ENCODE measurements at places on chromosomes 13 and 19.

DNA sequence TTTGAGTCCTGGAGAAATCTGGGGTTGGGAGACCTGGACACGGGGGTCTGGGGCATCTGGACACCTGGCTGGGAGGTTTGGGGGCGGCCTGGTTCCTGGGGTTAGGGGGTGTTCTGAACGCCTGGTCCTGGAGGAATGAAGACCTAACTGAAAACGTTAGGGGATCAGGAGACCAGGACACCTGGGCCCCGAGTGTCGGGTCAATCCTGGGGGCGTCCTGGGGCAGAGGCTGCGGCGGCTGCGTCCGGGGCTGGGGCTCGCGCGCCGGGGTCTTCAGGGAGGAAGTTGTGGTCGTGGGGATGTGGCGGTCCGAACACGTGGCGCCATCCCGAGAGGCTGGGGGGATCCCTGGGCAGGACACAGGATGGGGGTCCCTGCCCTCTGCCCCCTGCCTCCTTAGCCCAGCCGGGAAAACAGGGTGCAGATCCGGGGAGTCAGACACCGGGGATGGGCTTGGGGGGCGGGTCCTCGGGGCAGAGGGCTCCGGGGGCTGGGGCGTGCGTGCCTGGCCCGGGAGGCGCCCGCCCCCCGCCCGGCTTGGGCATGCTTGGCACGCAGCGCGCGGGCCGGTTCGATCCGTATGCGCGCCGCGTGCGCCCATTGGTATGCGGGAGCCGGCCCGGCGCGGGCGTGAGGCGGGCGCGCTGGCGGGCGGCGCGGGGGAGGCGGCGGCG, 632 bp downstream of the NPAS1 start:
- no peak for DNase-seq

DNA sequence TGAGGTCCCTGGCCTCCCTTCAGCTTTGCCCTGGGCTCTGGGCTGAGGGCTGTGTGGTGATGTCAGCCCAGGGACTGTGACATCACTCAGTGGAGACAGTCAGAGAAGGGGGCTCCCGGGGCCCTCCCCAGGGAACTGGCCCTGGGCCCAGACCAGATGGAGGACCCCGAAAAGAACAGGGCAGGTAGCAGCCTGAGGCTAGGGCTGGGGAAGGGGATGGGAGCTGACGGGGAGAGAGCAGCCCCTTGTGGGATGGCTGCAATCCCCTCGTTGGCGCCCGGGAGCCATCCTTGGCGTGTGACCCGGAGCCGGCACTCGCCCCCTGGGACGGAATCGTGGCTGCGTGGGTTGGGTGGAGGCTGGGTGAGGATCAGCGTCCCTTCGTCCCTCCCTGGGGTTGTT, 13.6 kb downstream of the CSNK1G2 start:
- DNase-seq, result no peak

- no peak for DNase-seq
Measured at GRCh38 chr13:72527333-72527732, 200.1 kb downstream of the MZT1 start.

DNA sequence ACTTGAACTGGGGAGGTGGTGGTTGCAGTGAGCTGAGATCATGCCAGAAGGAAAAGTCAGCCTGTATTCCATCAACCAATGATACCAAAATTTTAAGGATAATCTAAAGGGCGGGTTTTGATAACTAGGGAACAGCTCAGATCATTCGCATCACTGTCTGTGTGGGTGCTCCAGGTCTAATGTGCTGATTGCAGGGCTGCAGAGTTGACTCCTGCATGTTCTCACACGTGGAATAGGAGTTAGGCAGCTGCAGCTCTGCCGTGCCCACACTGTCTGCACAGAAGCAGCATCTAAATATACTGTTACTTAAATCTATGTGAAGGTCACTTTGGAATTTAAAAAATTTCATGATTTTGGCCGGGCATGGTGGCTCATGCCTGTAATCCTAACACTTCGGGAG, 4.3 kb upstream of the PARP4 start:
- DNase-seq, result no peak

GRCh38 chr19:55070466-55071128, 5.1 kb upstream of the EPS8L1 start:
- no peak for DNase-seq

- no peak for DNase-seq
Measured at GRCh38 chr19:29940971-29941585, 961 bp upstream of the URI1 start.

GRCh38 chr13:110236831-110237261, 70.1 kb downstream of the COL4A1 start:
- DNase-seq, result no peak

GRCh38 chr19:16285769-16286498, 38.7 kb upstream of the KLF2 start:
- DNase-seq, result no peak

GRCh38 chr13:35833031-35833430, 298.2 kb downstream of the DCLK1 start:
- no peak for DNase-seq

GRCh38 chr13:112067116-112067741, at the start of gene SOX1:
Gene SOX1, plus strand, starts transcription at chr13:112067149. Its CDS starts 510 bp downstream, at chr13:112067659.
- no peak for DNase-seq

DNA sequence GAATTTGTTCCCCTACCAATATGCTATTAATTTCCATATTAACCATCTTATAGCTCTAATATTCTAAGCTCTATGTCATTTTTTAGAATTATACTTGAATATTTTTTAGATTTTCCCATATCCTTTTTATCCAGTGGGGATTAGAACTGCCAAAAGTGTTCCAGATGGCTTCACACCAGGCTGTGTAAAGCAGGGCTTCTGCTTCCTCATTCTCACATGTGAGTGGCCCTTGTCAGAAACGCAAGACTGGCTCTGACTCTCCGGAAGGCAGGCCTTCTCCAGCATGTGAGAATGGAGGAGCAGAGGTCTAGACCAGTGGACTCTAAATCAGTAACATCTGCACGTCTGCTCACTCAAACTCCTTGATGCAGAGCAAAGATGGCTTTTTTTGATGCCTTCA, 650.1 kb downstream of the FGF9 start:
- DNase-seq, result no peak

- DNase-seq, result no peak
Measured at GRCh38 chr19:16660763-16661479, at the start of gene TMEM38A. Gene TMEM38A, plus strand, starts transcription at chr19:16661139. Its CDS starts 79 bp downstream, at chr19:16661218.

- no peak for DNase-seq
Measured at GRCh38 chr13:111926501-111927180, 140.3 kb upstream of the SOX1 start.

DNA sequence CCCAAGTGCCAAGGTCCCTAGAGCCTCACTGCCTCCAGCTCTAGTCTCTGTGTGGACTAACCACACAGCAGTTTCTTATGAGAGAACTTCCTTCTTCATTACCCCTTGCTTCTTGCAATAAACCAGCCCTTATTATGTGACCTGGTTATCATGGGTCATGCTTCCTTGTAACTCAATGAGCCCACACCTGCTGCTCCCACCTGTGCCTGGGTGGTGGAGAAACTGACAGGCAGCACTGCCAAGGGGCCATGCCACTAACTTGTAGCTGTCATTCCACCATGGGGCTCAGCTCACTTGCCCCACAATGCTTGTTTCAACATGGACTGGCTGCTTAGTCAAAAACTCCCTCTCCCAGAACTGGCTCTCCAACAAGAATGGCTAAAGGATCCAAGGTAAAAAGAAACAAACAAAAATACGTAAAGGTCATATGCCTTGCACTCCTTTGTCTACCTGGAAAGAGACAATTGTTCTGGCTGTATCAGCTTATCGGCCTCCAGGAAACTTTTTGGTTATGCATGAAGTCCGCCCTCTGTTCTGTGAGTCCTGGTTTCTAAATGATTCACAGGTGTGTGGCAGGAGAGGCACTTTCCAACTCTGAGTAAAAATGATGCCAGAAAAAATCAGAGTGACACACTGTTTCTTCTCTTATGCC, 446.4 kb downstream of the COG6 start:
- DNase-seq, result no peak

- DNase-seq, result no peak
Measured at GRCh38 chr19:35851213-35852028, 883 bp downstream of the NPHS1 start.

- no peak for DNase-seq
Measured at GRCh38 chr19:51142119-51142518, at the start of gene SIGLEC7. Gene SIGLEC7, plus strand, starts transcription at chr19:51142301. Its CDS starts 69 bp downstream, at chr19:51142370.

DNA sequence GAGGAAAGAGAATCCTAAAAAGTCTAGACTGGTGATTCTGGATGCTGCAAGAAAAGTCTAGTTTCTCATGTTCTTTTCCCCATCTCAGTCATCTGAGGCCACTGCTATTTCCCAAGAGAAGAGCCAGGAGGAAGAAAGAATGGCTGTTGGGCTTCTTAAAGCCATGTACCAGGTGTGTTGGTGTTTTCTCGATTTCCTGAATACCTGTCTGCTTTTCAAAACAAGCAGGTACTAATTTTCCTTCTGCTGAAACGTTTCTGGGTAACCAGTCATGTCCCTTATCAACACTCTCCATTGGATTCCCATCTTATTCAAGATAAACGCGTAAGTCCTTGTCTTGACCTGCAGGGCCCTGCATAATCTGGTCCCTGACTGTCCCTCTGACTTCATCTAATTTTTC, 1.1 kb downstream of the ZNF570 start:
- DNase-seq, result no peak

DNA sequence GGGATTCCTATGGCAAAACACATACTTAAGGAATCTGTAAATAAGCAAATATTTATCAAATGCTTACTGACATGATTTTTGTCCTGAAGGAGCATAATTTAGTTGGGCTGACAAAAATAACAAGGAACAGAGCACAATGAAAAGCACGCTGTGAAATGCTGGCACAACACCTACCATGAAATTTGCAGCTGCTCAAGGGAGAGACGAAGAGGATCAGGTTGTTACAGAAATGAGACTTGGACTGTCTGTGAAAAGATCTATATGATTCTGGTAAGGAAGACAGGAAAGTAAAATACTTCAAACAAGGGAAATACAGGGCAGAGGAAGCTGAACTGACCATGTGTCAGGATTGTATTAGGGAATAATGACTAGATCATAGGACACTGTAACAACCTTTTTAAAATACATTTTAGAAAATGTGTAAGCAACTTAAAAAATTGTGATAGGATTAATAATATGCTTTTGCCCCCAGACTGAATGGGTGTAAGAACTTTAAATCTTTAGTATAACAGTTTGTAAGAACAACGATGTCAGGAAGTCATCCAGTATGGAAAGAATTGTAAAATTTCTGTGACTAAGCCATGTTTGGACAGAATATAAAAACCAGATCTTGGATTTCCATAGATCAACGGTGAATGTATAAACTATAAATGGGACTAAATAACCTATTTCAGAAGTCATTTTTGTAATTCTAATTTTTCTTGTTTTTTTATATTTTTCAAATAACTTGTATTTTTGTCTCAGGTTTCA, 1556.0 kb downstream of the EFNB2 start:
- DNase-seq, result no peak

DNA sequence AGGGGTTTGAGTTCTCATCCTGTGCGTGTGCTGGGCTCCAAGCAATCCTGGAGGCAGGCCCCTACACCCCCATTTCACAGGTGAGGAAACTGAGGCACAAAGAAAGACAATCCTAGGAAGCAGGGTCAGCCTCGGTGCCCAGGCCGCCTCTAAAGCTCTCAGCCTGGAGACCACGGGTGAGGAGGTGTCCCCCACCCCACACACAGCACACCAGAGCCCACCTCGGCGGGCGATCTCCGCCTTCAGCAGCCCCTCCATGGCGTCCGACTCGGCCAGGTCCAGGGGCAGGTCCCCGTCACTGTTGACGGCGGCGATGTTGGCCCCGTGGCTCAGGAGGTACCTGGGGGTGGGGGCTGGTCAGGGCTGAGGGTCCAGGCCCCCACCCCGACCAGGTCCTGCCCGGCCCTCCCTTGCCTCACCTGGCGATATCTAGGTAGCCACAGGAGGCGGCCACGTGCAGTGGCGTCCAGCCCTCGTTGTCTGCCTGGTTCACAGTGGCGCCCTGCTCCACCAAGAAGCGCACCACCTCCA, 5.1 kb downstream of the PPP1R12C start:
- DNase-seq, result no peak

DNA sequence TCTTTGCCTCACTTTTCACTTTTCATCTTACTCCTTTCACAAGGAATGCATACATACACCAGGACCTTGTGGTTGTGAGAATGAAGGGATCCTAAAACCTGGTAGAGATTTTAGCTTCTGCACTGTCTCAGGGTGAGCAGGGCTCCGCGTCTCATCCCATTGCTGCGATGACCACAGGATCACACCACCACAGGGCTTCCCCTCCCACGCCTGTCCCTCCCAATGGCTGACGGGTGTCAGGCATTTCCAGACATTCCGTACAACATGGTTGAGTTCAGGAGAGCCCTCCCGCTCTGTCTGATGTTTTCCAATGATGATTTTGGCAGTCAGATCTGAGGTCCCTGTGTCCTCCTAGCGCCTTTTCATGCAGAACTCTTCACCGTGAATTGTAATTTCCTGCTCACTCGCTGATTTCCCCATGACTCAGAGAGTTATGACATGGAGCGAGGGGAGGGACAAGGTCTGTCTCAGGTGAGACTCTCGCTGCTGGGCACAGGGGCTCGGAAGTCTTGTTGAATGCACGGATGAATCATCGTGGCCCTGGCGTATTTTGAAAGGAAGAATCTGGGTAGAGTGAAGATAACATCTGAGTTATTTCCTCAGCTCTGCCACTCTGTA, 102.8 kb downstream of the TEX29 start:
- DNase-seq, result no peak

GRCh38 chr13:76223999-76224398, 587.9 kb downstream of the LMO7 start:
- DNase-seq, result no peak

- no peak for DNase-seq
Measured at GRCh38 chr19:31057476-31057875, 291.8 kb downstream of the TSHZ3 start.

DNA sequence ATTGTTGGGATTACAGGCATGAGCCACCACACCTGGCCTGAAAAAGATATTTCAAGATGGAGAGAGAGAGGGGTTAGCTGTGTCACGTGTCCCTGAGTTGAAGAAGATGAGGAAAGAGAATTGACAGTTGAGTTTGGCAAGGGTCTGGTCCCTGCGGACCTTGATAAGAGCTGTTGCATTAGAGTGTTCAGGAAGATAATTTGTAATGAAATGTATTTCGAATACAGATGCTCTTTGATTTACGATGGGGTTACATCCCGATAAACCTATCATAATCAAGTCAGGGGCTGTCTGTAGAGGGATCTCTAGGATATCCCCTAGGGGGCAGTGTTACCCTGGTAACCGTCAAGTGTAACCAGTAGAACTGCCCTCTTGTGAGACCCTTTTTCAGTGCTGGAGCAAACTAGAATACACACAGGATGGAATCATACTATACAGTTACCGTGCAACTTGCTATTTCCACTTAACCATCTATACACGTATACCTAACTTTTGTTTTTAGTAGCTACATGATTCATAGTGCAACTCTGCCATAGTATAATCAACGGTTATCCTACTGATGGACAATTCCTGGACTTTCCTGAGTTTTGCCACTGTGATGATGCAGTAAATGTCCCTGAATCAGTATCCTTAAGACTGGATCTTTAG, 1.5 kb upstream of the ELOF1 start:
- DNase-seq, result peak; percentile 30

- no peak for DNase-seq
Measured at GRCh38 chr13:42280537-42280936, 8.6 kb downstream of the AKAP11 start.

GRCh38 chr13:27018344-27018861, 153.2 kb downstream of the USP12 start:
- no peak for DNase-seq

Measured in skin of body (tissue), 3 donors.